ENCODE measurements at places on chromosomes 11 and 22.

DNA sequence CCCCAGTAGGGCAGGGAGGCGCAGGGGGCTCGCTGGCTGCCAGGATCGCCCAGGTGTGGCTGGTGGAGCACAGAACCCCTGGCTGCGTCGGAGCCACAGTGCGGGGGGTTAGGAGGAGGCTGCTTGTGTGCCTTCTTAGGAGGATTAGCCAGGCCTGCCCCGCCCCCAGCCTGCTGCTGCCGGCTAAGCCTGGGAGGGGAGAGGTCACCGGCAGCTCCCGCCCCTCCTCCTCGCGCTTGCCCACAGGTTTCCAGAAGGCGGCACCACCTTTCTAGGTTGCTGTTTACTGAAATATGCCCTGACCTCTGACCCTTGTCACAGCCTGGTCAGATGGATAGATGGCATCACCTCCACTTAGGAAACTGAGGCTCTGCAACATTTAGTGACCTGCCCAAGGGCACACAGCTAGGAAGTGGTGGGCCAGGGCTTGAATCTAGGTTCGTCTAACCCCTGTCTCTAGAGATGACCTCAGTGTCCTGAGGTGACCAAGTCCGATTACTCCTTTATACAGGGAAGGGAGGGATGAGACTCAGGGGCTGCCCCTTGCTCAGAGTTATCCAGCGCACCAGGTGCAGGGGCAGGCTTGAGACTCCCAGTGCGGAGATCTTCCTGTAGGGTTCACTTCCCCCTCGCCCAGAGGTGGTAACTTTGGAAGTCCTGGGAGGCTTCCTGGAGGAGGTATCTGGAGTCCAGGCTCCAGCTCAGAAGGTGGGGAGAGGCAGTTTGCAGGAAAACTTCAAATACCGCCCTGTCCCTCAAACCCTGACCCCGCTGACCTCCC, 44.0 kb downstream of the MYO7A start:
- no peak for DNase-seq

GRCh38 chr11:2701898-2702434, 2.2 kb upstream of the KCNQ1OT1 start:
- no peak for DNase-seq

- DNase-seq, result peak; percentile 28
Measured at GRCh38 chr22:22060200-22061084, 77.9 kb upstream of the TOP3B start.

GRCh38 chr11:61333550-61334433, 764 bp downstream of the TKFC start:
- no peak for DNase-seq

- no peak for DNase-seq
Measured at GRCh38 chr22:23192558-23192957, 12.2 kb downstream of the BCR start.

DNA sequence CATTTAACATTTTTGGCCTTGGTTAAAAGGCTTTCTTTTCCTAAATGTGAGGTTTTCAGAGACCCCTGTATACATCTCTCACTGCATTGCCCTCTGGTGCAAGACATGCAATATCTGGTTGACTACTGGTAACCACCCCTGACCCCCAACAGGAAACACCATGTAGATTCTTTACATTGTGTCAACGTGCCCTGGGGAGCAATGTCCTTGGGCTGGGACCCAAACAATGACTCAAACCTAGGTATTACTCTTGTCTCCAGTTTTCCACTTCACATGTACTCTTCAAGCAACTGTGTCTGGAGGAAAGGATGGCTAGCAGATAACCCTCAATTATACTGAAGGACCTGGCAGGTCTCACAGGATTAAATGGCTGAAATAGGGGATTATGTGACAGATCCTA, 1.1 kb upstream of the GPR83 start:
- DNase-seq, result no peak

- DNase-seq, result no peak
Measured at GRCh38 chr11:45643598-45644260, 21.7 kb downstream of the CHST1 start.

GRCh38 chr11:121887569-121887968, 228.4 kb downstream of the BLID start:
- no peak for DNase-seq

- peak; percentile 69 for DNase-seq
Measured at GRCh38 chr11:8070417-8071115, 10.4 kb upstream of the TUB start.

GRCh38 chr11:78281511-78281910, 92.8 kb downstream of the USP35 start:
- DNase-seq, result no peak

DNA sequence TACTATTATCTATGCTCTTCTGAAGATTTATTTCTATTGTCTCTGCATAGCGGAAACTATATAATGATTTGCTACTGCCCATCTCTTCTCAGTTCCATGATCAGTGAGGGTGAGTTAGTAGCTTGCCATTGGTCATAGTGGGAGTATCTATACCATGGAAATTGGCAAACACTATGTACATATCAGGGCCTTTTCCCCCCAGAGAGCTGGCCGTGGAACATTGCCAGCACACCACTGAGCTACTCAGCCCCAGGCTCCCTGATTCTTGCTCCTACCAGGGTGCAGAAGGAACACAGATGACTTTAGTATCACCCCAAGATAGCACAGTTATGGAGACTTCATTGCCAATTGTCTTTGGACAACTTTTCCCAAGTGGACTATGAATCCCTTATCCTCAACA, 33.2 kb downstream of the IRAG1 start:
- no peak for DNase-seq

DNA sequence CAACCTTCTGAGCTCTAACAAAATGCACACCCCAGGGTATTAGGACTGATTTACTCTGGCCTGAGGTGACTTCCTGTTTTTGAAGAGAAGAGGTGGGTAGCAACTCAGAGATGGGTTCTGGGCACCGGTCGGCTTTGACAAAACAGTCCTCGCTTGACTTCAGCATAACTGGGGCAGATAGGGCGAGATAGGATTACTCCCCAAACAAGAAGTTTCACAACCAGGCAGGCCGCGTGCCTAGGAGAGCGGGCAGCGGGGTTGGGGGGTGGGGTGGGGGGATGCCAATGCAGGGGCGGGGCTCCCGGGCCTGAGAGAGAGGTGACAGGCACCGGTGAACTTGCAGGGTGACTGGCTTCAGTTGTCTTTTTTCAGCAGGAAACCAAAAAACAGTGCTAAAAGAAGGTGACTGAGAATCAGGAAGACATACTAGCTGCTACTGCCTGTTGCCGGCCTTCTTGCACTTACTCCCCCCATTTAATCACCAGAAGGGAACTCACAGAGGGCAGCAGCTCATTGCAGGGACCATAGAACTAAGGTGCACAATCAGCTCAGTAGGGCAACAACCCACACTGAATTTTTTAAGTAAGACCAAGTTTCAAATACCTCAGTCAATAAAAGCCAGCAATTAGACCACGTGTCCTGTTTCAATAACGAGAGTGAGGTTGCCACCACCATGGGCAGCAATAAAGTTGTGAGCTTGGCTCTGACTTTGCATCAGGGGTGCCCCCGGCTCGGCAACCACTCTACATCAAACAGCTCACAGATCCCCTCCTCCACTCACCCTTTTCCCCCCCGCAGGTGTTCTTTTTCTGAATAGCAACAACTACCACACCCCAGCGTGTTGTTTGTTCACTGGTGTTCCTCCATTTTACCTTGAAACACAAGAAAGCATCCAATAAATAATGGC, 37.2 kb upstream of the ETS1 start:
- DNase-seq, result no peak

GRCh38 chr11:94675813-94676212, 92.3 kb upstream of the AMOTL1 start:
- DNase-seq, result no peak

All from fibroblast of mammary gland (primary cell).